Lower lobe of right lung (tissue), 2 donors: ENCODE measurements at places on chromosomes 16 and 17. TPM values are rescaled to one million over a fixed set of nuclear protein-coding genes. Genes with fewer than 3 reads are reported as not detected.

- DNase-seq, result no peak
Observed at GRCh38 chr17:32361270-32361669, 11.3 kb downstream of the ZNF207 start.

DNA sequence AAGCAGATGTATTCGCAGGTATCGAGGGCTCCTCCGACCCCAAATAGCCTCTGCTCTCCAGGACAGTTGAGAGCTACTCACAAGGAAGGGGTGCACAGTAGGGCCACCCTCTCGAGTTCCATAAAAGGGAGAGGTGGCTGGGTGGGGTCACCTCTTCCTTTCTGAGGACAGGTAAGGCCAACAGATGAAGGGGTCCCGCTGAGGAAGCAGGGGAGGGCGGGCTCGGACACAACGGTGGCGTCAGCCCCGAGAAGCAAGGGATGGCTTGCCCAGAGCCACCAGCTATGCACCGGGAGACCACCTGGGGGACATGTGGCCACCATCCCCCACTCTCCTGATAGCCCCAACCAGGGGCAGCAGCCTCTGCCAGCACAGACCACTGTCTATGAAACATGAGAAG, 15.1 kb upstream of the CYTH1 start:
- DNase-seq, result peak; percentile 40

DNA sequence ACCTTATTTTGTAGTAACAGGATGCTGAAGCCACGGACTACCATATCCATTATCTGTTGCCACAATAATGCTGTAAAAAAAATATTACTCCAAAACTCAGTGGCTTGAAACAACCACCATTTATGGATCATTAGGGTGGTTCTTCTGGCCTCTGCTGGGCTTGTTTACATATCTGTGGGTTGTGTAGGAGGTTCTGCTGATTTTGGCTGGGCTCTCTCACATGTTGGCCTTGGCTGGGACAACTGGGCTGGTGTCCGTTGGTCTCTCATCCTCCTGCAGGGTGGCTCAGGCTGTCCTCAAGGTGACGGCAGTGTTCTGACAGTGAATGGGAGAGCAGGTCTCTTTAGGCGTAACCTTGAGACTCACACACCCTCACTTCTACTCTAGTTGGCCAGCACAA, 76.0 kb downstream of the GPR139 start:
- DNase-seq, result no peak

HS3ST4 gene
- 0.18 TPM for total RNA-seq

FBXO39 gene
- total RNA-seq, result not detected
